Stimulated activated CD4-positive, alpha-beta T cell treated with anti-CD3 and anti-CD28 coated beads, Interleukin-1b, Interleukin-23, amount 100 ng/mL, for 48 hours (primary cell): ENCODE measurements at places on chromosomes 2 and 18.

- peak; percentile 83 for DNase-seq
Observed at GRCh38 chr2:196278491-196278911, 107.1 kb upstream of the STK17B start.

DNA sequence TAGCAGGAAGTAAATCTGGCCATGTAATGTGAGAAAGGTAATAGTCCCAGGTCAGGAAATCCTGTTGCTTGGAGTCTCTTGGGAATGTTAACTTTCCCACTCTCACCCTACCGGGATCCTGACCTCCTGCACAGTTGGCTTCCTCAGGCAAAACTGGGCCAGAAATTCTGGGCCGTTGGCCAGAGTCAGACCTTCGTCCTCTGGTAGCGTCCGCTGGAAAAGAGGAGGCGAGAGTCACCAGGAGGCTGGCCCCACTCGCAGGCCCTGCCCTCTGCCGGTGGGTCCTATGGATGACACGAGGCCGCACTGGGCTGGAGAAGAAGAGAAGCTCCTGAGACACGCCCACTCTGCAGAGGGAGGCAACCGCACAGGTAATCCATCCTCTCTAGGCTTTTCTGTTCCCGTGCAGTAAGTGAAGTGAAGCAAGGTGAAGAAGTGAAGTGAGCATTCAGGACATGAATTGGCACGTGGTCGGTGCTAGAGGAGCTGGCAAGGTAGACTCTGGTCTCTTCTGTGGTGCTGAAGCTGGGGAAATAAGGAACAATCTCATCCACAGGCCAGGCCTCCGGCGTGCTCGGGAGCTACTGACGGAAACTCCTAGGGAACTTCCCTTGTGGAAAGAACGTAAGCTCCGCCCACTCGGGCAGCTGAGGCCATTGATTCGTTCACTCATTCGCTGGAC, 182.7 kb upstream of the GLI2 start:
- peak; percentile 30 for DNase-seq

DNA sequence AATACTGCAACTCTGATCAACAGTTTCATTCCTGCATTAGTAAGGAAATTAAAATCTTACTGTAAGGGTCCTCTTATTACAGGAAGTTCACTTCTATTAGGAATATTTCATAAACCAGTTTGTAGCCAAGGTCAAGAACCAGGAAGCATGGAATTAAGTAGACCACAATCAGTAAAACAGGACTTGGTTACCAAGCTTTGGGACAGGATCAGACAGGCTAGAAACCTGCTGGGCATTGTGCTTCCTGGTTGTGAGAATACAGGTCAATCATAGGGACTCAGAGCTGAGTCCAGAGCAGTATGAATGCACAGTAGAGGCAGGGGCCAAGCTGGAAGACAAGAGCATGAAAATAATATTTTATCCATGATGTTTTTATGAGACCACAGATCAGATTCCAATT, 248.0 kb downstream of the IKZF2 start:
- no peak for DNase-seq

DNA sequence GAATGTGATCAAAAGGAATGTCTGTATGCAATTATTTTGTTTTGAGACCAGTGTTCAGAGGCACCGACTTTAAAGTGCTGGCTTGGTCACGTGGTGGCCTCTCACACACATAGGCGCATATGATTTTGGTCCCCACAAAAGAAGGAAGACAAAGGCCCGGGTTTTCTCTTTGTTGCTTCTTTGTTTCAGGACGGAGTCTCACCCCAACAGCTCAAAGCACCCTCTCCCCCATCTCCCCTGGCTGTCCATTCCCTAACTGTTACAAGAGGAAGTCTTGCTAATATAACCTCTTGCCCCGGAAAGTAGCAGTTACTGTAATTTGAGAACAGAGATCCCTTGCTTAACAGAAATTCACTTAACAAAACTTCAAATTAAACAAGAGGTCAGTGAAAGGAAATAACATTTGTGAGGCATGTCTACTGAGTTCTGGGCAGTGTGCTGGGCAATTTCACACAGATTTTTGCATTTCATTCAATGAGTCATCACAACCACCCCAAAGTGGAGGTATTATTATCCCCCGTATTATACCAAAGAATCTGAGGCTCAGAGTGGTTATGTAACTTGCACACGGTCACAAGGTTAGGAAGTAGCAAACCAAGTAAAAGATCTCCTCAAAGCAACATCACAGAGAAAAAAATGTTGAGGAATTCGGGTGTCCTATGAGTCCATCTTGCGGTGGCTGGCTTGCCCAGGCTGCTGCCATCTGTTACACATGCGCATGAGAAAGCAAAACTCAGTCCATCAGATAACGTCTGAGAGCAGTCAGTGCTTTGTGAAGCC, 75.8 kb downstream of the SDC1 start:
- DNase-seq = no peak

- DNase-seq = no peak
Observed at GRCh38 chr18:37429791-37430190, 135.8 kb downstream of the CELF4 start.

GRCh38 chr2:113829761-113830160, 60.1 kb upstream of the ACTR3 start:
- DNase-seq = no peak

DNA sequence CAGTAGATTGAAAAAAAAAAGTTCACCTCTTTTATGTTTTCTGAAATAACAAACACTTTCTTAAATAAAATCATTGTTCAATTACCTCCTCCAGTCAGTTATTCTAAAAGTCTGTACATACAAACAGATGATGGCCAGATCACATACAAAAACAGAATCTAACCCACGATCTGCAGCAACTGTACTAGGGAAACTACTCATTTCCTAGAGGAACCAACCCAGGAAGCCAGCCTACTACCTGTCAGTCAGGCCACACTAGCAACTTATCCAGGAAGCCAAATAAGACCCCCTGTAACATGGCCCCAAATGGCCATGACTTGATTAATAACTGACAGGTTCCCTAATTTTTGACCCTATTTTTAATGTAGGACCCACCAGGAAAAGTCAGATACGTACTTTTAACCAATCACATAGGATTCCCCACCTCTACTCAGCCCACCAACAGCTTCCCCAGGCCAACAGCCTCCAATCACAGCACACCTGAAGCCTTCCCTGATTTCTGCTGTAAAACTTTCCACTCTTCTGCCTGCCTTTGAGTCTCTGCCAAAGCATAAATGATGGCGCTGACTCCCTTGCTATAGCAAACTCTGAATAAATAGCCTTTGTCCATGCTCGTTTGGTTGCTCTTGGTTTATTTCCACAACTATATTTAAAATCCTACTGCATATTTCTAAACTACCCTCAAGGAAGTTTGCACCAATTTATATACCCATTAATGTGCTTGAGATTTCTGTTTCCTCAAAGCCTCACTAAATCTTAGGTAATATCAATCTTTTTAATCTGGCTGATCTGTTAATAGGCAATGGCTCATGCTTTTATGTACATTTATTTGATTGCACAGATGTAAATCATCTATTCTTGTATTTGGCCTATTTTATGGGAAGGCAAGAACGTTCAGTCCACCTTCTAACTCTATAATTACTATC, 486.4 kb downstream of the FBXO15 start:
- DNase-seq = no peak

GRCh38 chr2:42331569-42332284, 29.3 kb downstream of the COX7A2L start:
- DNase-seq = no peak

DNA sequence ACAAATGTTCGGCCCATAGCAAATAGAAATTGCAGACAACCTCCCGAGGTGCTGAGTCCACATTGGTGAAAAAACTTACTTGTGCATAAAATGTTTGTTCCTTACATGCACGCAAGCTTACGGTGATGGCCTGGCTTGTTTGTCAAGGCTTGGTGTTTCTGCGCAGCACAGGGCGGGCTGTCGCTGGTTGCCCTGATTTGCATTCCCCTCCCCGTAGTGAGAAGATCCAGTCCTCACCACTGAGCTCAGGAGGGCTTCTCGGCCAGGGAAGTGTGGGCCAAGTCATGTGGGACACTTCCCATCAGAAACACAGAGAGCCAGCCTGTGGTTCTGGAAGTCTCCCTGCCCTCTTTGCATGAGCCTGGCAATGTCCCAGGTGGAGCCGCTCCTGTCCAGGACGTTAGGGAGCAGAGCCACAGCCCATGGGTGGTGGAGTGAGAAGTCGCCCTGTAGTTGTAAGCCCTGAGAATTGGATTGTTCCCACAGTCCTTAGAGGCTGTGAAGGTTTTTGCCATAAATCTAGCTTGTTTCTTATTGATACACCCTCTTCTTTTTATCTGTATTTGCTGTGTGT, 152.7 kb downstream of the TWIST2 start:
- no peak for DNase-seq

- no peak for DNase-seq
Observed at GRCh38 chr18:55283309-55283708, 304.7 kb downstream of the TCF4 start.

GRCh38 chr2:146025519-146025918, 1505.6 kb upstream of the ZEB2 start:
- no peak for DNase-seq

DNA sequence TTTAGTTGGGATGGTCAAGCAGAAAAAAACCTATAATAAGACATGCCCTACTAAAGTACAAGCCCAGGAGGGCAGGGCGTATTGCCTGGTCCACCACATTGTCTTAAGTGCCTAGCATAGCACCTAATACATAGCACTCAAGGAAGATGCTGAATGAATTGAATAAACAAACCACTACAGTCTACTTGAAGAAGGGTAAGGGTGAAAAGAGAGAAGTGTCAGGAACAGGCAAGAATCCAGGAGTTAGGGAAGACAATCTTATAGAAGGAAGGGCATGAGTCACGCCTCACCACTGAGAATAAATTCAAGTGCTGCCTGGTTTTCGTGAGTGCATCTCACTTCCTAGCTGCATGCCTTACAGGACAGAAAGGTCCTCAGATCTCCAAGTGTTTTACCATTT, 13.9 kb downstream of the SLC19A3 start:
- no peak for DNase-seq

GRCh38 chr2:112056626-112056987, 1.5 kb downstream of the TMEM87B start:
- DNase-seq = no peak

- DNase-seq = no peak
Observed at GRCh38 chr2:121377646-121378045, 92.6 kb upstream of the TFCP2L1 start.

DNA sequence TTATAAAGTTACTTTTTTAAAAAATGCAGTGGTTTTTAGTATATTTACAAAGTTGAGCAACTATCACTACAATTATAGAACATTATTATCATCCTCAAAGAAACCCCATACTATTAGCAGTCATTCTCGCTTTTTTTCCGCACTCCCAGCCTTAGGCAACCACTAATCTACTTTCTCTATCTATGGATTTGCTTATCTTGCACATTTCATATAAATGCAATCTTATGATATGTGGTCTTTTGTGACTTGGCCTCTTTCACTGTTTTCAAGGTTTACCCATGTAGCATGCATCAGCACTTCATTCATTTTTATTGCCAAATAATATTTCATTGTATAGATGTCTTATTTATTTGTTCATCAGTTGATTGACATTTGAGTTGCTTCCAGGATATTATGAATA, 273.4 kb downstream of the AGPS start:
- no peak for DNase-seq

GRCh38 chr2:68135448-68136320, 22.0 kb upstream of the PNO1 start:
- no peak for DNase-seq

GRCh38 chr2:150255528-150255927, 231.9 kb downstream of the RND3 start:
- DNase-seq = no peak

DNA sequence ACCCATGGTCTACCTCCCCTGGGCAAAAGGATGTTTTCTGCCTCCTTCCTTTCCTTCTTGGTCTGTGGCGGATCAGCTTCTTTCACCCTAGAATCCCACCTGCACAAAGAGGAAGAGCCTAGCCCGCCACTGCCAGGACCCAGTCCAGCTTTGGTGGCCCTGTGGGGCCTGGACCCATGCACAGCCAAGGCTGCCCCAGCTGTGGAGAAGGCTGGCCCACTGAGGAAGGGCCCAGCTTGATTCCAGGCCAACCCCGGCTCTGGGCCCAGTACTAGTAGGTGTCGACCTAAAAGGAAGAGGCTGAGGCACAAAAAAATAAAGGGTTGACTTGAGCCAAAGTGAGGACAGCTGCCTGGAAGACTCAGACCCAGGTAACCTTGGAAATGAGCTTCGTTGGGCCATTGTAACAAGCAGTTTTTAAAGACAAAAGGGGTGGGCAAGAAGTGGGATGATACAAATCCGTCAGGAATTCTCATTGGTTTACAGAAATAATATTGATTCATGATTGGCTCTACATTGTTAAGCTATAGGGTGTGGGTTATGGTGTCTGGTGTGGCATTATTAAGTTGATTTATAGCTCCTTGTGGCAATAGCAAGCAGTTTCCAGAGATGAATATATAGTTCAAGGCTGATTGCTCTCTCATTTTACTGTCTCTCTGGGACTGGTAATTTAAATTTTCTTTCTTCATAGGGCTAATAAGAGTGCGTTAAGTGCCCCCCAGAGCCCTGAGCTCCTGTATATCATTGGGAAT, 29.8 kb upstream of the MAL start:
- DNase-seq = no peak

DNA sequence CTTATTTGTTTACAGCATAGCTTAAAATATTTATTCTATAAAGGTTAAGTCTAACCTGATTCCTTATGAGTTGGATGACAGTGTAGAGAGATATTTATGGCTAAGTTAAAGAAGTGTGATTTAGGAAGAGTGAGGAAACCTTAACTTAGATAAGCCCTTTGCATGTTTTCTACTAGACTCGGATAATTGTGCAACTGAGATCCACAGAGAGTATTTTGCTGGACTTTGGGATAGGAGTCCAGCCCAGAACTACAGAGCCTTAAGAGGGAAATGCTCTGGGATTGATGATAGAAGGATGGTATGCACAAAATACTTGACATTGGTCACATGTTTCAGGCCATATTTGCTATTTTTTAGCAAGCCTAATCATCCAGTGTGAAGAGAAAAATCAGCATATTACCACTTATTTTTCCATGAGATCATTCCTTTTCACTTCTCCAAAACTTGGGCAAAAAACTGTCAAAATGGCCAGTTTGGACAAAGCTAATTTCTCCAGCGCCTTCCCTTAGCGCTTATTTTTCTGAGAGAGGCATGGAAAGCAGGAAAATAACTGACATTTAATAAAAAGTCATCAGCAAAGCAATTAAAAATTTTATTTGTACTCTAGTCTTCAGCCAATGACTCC, 3.1 kb downstream of the CD28 start:
- DNase-seq = no peak

GRCh38 chr2:210233487-210233886, 8.2 kb upstream of the ACADL start:
- no peak for DNase-seq

- no peak for DNase-seq
Observed at GRCh38 chr2:210762604-210763588, 206.5 kb downstream of the CPS1 start.

DNA sequence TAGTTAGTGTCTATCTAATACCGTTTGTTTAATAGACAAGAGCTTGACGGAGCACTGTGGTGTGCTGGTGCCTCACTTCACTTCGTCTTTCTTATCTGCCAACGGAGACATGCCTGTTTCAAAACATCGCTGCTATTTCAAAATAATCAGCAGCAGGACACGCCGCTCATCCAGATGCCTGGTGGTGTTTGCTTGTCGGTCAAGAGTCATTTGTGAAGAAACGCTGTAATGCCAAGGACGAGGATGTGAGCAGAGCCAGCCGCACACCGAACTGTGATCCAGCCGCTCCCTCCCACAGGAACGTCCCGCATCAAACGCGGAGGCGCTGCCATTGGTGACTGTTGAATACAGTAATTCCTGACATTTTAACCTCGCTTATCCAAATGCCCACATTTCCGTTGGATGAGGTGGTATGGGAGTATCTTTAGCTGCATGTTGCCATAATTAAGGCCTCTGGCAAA, 432.4 kb downstream of the FBXO15 start:
- no peak for DNase-seq
